ENCODE measurements at places on chromosomes 3 and 15.

DNA sequence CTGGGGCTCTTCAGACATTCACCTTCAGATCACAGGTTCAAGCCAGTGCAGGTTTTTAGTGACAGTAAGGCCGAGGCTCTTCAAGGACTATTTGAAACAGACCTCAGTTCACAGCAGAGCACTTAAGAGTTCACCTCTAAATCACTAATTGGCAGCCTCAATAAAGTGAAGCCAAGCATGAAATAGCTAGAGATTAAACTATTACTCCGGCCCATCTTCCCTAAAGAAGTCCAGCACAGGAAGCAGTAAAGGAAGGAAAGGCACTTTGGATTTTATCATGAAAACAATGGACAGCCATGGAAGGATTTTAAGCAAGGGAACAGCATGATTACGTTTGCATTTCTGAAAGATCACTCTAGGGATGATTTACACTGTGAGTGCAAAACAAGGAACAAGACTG, 27.6 kb upstream of the ARL6 start:
- no peak for DNase-seq

- no peak for DNase-seq
Measured at GRCh38 chr3:36695113-36695768, 69.1 kb downstream of the DCLK3 start.

- no peak for DNase-seq
Measured at GRCh38 chr3:135034891-135035440, 239.9 kb downstream of the EPHB1 start.

GRCh38 chr3:133620066-133620784, 41.5 kb downstream of the TOPBP1 start:
- no peak for DNase-seq

DNA sequence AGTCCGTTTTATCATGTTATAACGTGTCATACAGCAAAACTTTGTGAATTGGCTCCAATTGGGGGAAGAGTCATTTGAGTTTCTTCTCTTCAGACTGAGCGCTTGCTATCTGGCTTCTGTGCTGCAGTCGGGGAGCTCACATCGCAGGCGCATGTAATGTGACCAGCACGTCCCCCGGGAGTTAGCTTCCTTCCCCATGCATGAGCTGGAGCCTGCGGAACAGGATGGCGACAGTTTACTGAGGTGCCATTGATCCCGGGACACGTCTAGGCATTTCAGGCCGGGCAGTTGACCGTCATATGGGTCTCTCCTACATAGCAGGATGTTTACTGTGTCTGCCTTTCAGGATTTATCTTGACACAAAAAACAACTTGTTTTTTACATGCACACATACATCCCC, 44.8 kb downstream of the CMTM8 start:
- no peak for DNase-seq

DNA sequence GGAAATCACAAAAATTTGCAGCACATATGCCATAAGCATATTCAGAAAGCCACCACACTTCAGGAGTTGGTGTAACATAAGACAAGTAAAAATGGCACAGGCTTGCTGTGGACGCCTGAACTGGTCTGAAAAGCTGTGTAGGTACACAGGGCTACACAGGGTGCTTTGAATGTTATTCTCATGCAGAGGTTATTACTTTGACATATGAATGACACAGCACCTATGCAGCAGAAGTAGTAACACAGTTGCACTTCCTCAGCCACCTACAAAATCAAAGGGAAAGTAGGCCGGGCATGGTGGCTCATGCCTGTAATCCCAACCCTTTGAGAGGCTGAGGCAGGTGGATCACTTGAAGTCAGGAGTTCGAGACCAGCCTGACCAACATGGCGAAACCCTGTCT, 54.5 kb downstream of the OSBPL10 start:
- no peak for DNase-seq

DNA sequence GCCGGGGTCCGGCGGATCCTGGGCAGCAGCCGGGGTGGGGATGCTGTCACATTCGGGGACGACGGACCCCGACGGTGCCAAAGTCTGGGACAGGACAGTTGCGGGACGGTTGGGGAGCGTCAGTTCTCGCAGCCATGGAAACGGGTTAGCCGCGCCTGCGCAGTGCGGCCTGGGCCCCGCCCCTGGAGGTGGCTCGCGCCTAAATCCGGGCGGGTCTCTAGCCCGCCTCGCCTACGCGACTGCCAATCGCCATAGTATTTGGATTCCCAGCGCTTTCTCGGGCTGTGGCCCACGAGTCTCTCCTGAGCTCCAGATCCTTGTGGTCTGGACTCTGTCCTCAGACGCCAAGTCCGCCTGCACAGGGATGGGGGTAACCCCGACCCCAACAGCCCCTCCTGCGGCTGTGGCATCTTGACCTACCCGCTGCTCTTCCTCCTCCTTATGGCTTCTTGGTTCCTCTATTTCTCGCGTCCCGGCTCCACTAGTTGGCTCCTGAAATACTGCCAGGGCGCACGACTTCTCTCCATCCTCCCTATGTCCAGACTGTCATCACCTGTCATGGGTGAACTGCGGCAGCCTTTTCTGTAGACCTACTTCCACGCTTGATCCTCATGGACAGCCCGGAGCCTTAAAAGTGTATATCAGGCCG, at the start of gene ZMYND10:
TSS of gene ZMYND10 (minus strand) at position 147 of the 649 bp plus-strand sequence. CDS start 153 bp downstream, outside the sequence.
- DNase-seq: no peak

GRCh38 chr3:185401319-185401955, 38.5 kb downstream of the MAP3K13 start:
- DNase-seq: no peak

GRCh38 chr3:38645076-38645475, 4.4 kb downstream of the SCN5A start:
- DNase-seq: no peak

DNA sequence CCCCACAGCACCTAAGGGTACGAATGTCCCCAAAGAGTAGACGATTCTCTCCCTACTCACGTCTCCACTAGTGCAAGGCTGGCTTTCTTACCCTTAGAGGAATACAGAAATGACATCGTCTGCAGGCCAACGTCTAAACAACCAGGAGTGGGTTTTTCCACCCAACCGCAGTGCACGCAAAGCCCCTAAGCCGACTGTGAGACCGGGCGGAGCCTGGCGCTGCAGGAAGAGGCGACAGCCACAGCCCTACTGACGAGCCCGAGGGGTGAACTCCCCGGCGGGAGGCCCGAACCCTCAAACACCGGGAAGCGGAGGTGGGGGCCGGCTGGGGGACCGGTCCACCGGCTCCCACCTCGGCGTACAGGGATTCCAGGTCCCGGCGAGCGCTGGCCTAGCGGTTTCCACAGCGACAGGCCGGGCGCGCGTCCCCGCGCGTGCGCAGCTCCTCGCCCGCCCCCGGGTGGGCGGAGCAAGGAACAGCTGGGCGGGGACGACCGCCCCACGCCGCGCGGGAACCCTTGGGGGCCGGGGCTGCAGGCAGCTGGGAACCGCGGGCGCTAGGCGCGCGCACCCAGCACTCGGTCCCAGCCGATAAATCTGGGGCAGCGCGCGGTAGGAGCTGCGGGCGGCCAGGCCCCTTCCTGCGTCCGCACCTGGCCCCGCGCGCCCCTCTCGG, at the start of the genes CEP19 and PIGX:
TSS of gene CEP19 (minus strand) at position 413 of the 676 bp plus-strand sequence. CDS start 3,593 bp downstream, outside the sequence.
TSS of gene PIGX (plus strand) at position 540 of the 676 bp plus-strand sequence.
- peak; percentile 81 for DNase-seq

GRCh38 chr3:36867810-36868209, 77.0 kb downstream of the TRANK1 start:
- DNase-seq: no peak

GRCh38 chr15:101445562-101446517, 43.7 kb downstream of the PCSK6 start:
- peak; percentile 94 for DNase-seq

- DNase-seq: no peak
Measured at GRCh38 chr15:31111091-31111647, 9.6 kb upstream of the TRPM1 start.

DNA sequence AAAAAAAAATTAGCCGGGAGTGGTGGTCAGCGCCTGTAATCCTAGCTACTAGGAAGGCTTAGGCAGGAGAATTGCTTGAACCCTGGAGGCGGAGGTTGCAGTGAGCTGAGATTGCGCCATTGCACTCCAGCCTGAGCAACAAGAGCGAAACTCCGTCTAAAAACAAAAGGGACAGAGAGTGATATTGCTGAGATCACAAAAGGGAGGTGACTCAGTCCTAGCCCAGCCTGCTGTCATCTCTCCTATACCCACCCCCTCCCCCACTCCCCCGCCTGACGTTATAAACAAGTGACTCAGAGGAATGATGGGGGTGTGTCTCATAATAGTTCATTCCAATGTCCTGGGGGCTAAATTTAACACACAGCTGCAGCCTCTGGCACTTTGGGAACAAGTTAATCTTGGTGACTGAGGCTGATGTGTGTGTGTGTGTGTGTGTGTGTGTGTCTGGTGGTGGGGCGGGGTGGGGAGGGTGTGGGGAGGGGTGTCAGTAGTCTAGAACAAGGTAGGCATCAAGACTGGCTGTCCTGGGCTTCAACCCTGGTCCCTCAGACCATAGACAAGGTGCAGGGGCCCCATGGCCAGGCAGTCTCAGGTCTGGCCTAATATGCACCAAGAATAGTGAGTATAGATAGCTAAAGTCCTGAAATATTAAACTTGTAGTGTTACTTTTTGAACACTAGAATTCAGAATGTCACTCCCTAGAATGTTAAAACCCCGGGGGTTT, 1.3 kb upstream of the KLHL40 start:
- DNase-seq: peak; percentile 97

- no peak for DNase-seq
Measured at GRCh38 chr3:15683253-15683652, 81.7 kb downstream of the BTD start.

GRCh38 chr3:147195887-147196286, 210.5 kb downstream of the ZIC4 start:
- no peak for DNase-seq

GRCh38 chr3:25044762-25045710, 383.0 kb upstream of the RARB start:
- DNase-seq: no peak

DNA sequence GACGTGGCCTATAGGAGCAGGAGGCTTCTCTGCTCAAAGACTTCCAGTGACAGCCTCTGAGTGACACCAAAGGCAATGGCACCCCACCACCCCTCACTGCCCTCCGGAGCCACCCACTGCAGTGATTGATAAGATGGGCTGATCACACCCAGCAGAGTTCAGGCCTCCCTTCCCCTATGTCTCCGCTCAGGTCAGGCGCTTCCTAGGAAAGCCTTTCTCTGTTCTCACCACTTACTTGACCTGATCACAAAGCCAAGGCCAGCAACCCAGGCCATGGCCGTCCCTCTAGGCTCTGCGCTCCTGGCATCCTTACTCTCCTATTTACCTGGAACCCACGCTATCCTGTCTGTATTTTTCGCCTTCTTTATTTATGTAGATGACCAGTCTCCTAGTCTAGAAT, 282.3 kb downstream of the OCA2 start:
- no peak for DNase-seq

GRCh38 chr3:154243353-154243752, 80.9 kb downstream of the DHX36 start:
- DNase-seq: no peak

All from RKO (cell line).